Activated T-cell treated with anti-CD3 and anti-CD28 coated beads for 1 hour (primary cell): ENCODE measurements at places on chromosomes 3 and 15.

- no peak for DNase-seq
Observed at GRCh38 chr3:173839859-173840258, 442.3 kb downstream of the NLGN1 start.

- peak; percentile 5 for DNase-seq
Observed at GRCh38 chr3:157865352-157866000, 240.7 kb downstream of the SHOX2 start.

DNA sequence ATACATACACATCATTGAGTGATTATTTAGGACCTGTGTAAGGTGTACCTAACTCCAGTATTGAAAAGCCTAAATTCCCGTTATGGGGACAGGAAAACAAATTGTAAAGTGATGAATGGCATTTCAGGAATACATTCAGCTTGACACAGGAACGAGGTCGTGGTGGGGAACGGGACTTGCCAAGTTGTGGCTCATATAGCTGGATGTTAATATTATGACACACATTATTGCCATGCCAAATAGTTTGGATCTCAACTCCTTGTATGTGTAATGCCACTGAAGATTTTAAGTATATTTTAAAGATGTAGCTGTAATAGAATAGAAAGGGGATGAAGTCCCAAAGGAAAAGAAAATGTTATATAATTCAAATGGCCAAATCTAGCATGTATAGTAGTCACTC is 227.2 kb upstream of the GOLIM4 start:
- DNase-seq = no peak

DNA sequence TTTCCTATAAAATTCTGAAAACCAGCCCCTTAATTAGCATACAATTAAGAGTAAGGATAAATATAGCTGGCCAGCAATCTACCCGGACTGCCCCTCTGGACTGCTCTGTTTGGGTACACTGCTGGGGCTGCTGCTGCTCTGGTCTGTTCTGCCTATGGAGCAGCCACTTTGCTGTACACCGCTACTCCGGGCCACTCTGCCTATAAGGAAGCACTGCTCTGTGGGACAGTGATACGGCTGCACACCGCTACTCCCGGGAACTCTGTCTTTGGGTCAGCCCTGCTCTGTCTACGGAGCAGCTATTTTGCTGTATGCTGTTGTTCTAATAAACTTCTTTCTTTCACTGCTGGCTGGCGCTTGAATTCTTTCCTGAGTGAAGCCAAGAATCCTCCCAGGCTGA is 316.5 kb upstream of the PLSCR5 start:
- DNase-seq = no peak

- peak; percentile 70 for DNase-seq
Observed at GRCh38 chr3:157130467-157131251, 29.3 kb downstream of the CCNL1 start.

GRCh38 chr3:157501863-157502262 is 1.4 kb downstream of the VEPH1 start:
- no peak for DNase-seq

DNA sequence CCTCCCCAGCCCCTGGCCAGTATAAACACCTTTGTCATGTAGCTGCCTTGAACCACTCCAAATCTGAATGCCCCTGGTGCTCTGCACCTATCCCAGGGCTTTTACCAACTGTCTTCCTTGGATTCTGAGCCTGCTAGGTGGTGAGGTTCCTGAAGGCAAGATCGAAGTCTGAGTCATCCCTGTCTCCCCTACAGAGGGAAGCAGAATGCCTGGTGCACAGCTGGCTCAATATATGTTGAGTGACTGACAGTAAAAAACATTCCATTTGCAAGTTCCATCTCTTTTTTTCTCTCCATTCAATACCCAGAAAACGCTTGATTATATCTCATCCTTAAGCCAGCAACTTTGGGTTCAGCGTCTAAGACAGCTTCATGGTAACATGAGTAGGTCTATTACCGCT is 24.7 kb downstream of the SLC24A1 start:
- DNase-seq = no peak

DNA sequence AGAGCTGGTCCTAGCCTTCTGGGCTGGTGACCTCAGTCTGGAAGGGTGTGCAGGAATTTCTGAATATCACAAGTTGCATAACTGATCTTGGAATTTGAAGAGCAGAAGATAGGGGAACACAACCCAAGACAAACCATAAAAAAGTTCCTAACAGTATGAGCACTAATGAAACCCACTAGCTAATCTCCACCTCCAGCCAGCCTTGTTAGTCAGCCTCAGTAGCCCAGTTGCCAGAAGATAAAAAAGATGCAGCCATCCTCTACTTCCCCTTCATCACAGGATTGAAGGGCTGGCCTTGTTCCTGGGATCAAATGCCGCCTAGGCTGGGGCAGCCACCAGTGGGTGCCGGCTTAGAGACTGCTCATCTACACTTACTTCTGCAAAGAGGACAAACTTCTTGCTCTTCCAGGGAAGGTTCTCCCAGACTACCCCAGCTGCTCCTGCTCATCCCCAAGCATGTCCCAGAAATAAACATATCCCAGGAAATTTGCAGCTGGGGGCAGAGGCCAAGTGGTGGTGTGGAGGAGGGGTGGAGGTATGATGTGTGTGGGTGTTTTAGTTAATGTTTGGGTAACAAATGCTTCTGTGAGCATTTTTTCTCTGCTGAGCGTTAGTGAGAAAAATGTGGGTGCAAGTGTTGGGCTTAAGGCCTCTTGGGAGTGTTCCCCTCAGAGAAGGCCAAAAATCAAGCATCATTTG is 9.2 kb upstream of the ITGA11 start:
- no peak for DNase-seq

DNA sequence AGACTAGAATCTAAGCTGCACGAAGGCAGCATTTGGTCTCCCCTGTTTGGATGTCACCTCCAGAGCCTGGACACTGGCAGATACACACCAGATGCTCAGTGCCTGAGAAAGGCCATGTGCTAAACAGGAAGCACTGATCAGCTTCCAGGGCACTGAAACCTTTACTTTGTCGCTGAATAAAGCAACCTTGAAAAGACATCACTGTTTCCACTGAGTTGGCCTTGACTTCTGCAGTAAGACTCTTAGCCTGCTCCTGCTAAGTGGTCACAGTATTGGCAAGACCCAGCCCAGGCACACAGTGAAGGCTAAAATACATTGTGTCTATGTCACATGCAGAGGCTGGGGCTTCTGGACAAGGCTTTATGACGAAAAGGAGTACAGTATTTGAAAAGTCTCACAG is 104.3 kb upstream of the ICE2 start:
- DNase-seq = no peak

- no peak for DNase-seq
Observed at GRCh38 chr15:70723122-70723422, 40.3 kb downstream of the UACA start.

- no peak for DNase-seq
Observed at GRCh38 chr3:77040216-77040615, 317 bp downstream of the ROBO2 start.

GRCh38 chr3:4139462-4140140 is 163.6 kb upstream of the SETMAR start:
- no peak for DNase-seq

GRCh38 chr15:66628976-66629723 is 63.4 kb upstream of the LCTL start:
- no peak for DNase-seq

GRCh38 chr3:146589899-146590508 is 15.1 kb downstream of the PLSCR5 start:
- DNase-seq = no peak

DNA sequence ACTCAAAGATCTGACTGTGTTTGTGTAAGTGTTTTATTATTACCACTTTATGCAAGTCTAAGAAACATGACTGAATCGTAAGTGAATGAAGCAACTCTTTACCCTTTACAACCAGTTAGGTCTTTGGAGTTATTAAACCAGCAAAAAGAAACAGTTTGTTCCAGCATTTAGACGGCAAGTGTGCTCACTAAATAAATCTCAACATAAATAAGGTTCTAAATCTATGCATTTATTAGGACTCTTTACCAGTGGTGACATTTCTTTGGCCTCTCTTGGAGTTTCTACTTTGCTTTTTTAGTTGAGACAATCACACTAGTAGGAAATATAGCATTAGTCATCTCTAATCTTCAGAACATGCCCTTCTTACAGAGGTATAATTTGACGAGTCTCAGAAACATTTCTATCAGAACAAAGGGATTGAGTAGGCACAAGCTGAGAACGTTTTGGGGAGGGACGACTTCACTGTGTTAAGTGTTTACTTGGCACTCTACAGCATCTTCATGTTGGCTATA is 739.9 kb upstream of the NR2F2 start:
- no peak for DNase-seq

DNA sequence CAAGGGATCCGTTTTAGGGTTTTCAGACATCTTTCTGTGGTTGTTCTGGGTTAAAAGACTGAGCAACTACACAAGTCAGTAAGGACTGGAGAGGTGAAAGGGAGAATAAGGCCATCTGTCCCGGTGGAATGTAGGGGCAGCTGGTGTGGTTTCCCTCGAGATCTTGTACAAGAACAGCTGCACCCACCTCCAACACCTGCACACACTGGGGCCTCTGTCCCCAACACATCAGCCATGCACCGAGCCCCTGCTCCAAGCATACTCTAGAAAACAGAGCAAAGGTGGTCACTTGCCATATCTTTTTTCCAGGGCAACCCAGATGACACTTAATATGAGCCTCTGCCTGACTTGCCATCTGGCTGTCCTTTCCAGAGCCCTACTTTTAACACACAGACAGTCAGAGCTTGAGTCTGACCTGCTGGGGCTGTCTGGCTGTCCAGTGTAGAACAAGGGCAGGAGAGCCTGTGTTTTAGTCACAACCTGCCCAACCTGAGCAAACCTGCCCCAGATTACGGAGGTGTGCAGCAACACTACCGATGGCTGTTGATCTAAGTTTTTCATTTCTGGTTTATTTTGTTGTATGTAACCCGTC is 12.2 kb downstream of the MAN2A2 start:
- DNase-seq = no peak

- no peak for DNase-seq
Observed at GRCh38 chr15:62773369-62774165, 269.0 kb upstream of the TPM1 start.

DNA sequence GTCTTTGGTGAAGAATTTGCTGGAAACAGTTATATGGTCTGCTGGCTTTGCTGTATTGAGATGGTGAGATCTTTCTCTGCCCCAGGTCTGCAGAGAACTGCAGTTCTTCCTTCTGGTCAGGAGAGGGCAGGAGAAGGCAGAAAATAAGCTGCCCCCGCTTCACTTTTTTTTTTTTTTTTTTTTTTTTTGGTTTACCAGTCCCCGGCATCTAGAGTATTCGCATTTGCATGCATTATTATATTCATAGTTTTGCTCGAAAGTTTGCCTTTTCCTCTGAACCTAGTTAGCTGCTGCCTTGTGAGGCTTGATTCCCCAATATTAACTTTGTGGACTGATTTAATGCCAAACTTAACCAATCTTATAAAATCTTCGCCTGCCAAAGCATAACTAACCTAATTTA is 10.6 kb upstream of the PARL start:
- no peak for DNase-seq

- DNase-seq = no peak
Observed at GRCh38 chr3:46400000-46400734, 6.7 kb downstream of the CCR5AS start.

- DNase-seq = no peak
Observed at GRCh38 chr3:149604125-149604875, 53.5 kb downstream of the WWTR1 start.

DNA sequence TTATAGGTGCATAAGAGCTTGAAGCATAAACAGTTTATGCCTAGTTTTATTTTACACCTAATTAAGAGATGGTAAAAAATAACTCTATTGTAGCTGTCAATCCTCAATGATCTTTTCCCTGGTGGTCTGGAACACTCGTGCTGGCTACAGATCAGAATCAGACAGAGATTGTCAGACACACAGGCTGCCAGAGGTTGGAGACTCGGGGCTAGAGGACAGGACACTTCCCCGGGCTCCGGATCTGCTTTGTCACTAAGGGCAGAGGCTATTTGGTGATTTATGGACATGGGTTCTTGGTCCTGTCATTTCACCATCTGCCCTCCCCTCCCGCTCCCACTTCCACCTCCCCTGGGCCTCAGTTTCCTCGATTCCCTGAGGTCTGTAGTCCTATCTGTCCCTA is 16.5 kb upstream of the FAM174B start:
- no peak for DNase-seq

DNA sequence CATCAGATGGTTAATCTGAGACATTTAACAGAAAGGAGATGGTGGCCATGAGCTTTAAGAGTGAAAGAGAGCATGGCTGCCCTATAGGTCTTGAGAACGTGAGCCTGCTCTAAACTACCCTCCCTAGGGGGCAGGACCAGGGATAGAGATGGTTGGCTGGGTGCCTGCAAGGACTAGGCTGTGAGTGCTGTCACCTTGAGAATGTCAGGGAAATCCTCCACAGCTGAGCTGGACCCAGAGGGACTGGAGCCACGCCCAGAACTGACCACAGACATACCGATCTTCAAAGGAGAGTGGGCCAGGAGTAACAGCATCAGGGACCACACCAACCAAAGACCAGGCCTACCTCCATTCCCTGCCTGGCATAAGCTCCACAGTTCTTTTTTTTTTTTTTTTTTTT is 53.6 kb upstream of the UBE2E1 start:
- no peak for DNase-seq

DNA sequence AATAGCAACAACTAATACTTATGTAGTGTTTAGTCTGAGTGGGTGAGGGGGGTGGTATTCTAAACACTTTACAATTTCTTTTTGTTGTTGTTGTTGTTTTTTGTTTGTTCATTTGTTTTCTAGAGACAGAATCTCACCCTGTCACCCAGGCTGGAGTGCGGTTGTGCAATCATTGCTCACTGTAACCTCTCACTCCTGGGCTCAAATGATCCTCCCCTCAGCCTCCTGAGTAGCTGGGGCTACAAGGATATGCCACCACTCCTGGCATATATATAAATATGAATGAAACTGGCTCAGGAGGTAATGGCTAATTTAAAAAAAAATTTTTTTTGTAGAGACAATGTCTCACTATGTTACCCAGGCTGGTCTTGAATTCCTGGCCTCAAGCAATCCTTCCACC is 19.1 kb downstream of the SPSB4 start:
- no peak for DNase-seq
